ENCODE measurements at places on chromosomes 3 and 15.

DNA sequence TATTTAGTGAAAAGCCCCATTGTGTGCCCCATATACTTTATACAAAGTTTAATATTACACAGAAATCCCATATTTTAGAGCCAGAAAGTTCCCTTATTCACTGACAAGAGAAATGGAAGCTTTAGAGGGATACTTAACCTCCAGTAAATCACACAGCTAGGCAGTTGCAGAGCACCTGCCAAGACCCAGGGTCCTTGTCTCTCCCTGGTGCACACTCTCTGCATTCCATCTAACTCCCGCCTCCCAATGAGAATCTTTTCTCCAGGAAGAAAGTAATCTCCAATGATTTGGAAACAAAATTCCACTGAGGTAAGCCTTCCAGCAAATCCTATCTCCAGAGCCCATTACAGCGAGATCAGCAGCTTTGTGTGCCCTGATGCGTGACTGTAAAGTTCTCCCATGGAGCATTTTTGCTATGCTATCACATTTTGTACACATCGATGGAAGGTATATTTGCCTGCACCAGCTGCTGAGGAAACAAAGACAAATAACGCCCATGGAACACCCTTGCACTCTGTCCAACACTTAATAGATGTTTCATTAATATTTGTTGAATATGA is 41.4 kb downstream of the ULK4 start:
- no peak for DNase-seq

DNA sequence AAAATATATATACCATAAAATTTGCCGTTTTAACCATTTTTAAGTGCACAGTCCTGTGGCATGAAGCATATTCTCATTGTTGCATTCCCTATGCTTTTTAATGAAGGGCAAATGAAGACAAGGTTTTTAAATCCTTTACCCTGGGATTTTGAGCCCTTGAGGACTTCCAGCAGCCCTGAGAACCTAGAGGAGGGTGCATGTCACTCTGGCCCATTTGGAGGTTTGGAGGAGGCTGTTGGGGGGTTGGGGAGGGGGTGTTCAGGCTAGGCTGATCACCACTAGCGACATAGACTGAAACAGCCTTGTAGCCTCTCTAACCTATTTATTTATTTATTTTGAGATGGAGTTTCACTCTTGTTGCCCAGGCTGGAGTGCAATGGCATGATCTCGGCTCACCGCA is 86.0 kb downstream of the SMAD6 start:
- DNase-seq: no peak

- peak; percentile 36 for DNase-seq
These were observed 561 bp downstream of the SIDT1 start for GRCh38 chr3:113532698-113533533.

GRCh38 chr15:45637552-45638033 is 2.8 kb downstream of the SQOR start:
- DNase-seq: peak; percentile 29

- DNase-seq: peak; percentile 17
These were observed 148.1 kb downstream of the KLHL25 start for GRCh38 chr15:85646538-85647091.

DNA sequence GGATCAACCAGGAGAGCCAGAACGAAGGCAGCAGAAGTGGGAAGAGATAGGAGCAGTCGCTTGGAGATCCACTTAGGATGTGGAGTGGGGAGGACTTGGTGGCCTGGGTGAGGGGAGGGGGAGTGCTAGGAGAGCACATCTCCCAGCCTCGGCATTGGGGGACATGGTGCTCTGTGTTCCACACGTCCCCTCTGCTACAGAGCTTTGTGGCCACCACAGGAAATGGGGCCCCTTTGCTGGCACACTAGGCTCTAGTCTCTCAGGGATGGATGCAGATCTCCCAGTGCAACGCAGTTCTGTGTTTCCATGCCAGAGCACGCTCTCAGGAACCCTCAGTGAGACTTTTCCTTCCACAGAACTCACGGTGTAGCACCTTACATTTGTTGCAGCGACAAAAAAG is 68.8 kb downstream of the CHDH start:
- DNase-seq: no peak

DNA sequence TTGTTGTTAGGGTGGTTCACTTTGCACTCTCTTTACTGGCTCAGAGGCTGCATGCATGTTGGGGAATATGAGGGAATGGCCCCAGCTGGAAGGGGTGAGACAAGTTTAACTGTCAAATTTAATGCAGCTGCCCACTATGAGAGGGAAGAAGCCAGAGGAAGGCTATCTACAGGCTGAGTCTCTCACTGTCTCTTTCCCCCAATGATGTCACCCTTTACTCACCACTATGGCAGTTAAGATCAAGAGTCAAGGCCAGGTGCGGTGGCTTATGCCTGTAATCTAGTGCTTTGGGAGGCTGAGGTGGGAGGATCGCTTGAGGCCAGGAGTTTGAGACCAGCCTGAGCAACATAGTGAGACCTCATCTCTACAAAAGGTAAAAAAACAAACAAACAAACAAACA is 12.2 kb upstream of the RBMS3 start:
- no peak for DNase-seq

DNA sequence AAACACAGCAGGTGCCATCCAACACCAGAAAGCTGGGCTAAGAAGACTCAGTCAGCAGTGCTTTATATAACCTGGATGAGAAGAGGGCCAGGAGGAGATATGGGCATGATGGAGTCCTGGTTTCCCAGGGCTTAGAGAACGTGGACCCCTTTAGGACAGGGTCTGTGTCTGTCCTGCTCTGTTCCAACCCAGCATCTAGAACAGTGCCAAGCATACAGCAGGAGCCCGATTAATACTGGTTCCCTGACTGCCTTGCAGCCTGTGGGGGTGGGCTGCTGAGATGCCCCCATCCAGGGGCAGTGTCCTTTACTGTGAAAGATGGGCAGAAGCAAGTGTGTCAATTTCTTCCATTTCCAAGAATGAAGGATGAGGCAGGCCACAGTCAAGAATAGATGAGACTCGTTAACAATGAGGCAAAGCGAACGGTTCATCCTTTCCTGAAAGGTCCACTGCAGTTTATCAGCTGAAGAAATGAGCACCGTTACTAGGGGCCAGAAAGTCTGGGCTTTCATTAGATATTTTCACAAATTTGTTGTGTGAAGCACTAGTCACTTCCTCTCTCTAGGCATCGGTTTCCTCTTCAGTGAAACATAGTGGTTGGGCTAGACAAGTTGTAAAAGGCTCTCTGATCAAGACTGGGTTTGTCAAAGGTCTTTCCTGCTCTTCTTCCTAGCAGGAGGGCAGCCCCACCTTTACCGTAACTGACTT is 72.0 kb upstream of the HERC1 start:
- no peak for DNase-seq

DNA sequence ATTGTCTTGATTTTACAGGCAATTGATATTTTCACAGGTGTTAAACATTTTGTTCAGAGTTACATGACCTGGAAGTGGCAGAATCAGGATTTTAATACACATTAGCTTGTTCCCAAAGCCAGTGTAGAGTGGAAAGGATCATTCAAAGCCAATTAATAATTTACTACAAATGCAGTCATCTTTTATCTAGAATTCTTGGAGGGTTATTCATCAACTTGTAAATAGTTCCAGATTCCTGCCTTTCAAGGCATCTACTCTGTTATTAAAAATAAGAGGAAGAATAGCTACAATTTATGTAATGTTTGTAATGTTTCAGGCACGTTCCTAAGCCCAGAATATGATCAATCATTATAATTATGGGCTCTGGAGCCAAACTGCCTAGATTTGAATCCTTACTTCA is 358.5 kb downstream of the ZNF385D start:
- no peak for DNase-seq

- DNase-seq: no peak
These were observed 1218.8 kb upstream of the EPHA6 start for GRCh38 chr3:95595416-95596075.

- no peak for DNase-seq
These were observed 117.4 kb downstream of the STAG1 start for GRCh38 chr3:136634821-136635220.

DNA sequence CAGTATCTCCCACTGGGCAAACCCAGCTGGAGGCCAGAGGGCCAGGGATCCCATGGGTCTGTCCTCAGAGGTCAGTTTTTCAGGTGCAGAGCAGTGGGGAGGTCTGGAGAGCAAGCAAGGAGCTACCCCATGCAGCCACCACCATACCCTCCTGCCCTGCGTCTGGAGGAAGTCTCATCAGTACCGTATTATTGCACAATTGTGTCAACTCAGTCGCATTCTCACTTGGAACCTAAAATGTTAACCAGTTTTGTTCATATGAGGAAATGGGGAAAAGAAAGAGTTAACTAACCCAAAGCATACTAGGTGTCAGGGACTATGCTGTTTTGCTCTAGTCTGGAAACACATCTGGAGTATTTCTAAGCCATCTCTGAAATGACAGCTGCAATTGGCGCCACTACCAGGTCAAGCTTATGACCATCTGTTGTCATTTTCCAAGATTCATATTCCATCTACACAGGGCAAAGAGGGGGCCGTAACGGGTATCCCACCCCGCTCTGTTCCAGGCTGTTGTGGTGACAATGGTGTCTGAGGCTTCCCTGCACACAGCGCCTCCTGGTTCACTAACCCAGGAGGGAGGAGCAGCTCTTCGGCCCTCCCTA is 16.9 kb upstream of the APBA2 start:
- DNase-seq: no peak

GRCh38 chr15:40070608-40071218 is 31.7 kb upstream of the SRP14 start:
- no peak for DNase-seq

DNA sequence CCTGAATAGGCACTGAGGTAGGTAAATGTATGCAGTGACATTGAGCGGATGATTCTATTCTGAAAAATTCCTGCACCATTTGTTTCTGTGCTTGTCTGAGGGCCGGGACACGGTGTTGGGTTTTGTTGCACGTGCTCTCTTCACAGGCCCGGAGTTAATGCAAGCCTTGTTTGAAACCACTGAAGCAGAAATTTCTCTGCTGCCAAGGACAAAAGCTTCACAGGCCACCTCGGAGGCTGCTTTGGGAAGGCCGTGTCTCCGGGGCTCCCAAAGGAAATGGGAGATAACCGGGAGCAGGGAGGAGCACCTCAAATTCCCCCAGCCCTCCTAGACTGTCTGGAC is 179.4 kb downstream of the OPA1 start:
- no peak for DNase-seq

DNA sequence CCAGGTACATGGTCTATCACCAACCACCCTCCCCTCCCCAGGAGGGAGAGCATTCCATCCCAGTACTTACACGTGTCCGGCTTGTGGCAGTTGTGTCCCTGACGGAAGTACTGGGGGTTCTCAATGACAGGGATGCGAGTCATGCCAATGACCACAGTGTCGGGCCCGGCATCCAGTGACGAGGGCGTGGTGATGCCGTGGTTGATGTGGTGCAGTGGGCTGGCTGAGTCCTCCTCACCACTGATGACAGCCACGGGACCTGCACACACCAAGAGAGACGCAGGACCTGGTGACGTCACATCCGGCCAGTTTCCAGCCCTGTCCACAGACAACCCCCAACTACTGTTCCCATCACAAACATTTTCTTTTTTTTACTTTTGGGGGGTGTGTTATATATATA is 223.8 kb downstream of the NTRK3 start:
- DNase-seq: no peak

DNA sequence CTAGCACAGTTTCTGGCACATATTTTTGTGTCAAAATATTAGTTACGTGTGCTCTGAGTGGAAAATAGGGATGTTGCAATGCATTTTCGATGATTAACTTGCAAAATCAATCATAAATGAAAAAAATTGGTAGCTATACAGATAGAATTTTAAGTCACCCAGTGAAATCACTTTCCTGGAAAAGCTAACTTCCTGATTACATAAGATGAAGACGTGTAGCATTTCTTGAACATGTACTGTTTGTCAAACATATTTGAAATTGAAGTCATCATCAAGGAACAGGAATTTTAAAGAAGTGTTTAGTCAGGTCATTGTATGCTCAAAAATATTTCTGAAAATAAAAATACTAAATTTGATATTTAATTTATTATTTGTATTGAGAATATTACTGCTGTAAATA is 977.7 kb downstream of the PLOD2 start:
- no peak for DNase-seq

DNA sequence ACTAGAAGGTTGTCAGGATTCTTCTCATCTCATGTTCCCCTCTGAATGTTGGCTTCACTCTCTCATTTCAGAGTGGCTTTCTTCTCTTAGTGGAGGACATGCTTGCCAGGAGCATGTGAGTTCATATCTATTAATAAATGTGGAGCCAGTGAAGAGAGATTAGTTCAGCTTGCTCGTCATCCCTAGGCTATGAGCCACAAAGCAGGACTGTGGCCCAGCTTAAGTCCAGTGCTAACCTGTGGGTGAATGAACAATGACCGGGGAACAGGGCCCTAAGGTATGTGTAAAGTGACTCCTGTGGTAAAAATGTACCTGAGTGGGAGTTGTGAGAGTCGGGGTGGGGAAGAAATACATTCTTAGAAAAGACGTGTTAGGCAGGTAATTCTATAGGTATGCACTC is 96.9 kb upstream of the TBL1XR1 start:
- no peak for DNase-seq

DNA sequence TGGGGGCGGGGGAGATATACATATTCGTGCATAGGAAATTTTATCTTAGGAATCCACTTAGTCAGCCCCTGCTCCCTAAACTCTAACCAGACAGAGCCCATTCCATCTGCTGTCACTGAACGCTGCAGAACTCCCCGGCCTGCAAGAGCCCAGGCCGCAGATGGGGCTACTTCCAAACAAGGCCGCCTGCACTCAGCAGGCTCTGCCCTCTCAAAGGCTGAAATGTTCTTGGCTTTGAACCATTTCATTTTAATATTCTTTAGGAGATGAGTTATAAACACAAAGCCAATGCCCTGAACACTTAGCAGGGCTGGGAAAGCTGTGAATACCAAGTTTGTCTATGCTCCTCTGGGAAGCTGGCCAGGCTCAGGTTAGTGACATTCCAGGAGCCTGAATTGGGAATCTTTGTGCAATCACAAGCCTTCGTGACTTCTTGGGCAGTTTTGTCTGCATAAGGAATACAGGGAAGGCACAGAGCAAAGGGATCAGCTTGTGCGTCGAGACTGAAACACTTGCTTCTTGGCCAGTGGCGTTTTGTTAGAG is 65.0 kb downstream of the SYNM start:
- no peak for DNase-seq

- no peak for DNase-seq
These were observed 98.1 kb upstream of the CLSTN2 start for GRCh38 chr3:139836698-139837464.

GRCh38 chr15:40314723-40315276 is 7.1 kb upstream of the PLCB2 start:
- DNase-seq: no peak

- DNase-seq: no peak
These were observed at the start of gene IGSF10 for GRCh38 chr3:151460774-151461450. IGSF10 (minus strand) TSS chr3:151461061; CDS start chr3:151458709, 2,352 bp downstream.

- no peak for DNase-seq
These were observed 28.7 kb downstream of the SIDT1 start for GRCh38 chr3:113560831-113561623.

DNA sequence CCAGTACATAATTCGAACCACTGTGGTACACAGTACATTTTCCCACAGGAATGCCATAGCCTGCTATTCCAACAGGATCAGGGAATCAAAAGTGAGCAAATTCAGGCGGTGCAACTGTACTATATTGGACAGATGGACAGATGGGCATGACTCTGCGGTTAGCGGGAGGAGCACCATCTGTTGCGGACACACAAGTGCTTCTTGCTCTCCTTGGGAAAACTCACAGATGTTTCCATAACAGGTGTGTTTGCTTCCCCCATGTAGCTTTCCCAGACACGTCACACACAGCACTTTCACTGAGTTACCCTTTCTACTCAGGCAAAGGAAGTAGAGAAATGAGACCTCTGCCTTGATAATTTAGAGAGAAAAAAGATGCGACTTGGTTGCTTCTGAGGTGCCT is 325.1 kb upstream of the THBS1 start:
- no peak for DNase-seq

All from stimulated activated CD8-positive, alpha-beta memory T cell treated with anti-CD3 and anti-CD28 coated beads, Interleukin-7, amount 100 ng/mL, for 4 hours (primary cell).